Renal pelvis (tissue), 12 donors: ENCODE measurements at places on chromosomes 13 and 19. TPM values are rescaled to one million over a fixed set of nuclear protein-coding genes. Genes with fewer than 3 reads are reported as not detected.

Gene CALM3
- polyA plus RNA-seq: 397 TPM

Gene CARD8
- 59.6 TPM for polyA plus RNA-seq

Gene ALG11
- 36.8 TPM for polyA plus RNA-seq

Gene ARHGEF18
- polyA plus RNA-seq: 32.1 TPM

Gene COX7A1
- polyA plus RNA-seq: 34.1 TPM

Gene ZNF570
- 8.5 TPM for polyA plus RNA-seq

Gene CLIP3
- 53.5 TPM for polyA plus RNA-seq

Gene CLEC4G
- not detected for polyA plus RNA-seq

Gene IFNL1
- polyA plus RNA-seq: not detected

- no peak for DNase-seq
Observed at GRCh38 chr19:53357821-53358581, 7.5 kb upstream of the ZNF525 start.

- no peak for DNase-seq
Observed at GRCh38 chr19:18763674-18764590, 27.2 kb downstream of the COMP start.

DNA sequence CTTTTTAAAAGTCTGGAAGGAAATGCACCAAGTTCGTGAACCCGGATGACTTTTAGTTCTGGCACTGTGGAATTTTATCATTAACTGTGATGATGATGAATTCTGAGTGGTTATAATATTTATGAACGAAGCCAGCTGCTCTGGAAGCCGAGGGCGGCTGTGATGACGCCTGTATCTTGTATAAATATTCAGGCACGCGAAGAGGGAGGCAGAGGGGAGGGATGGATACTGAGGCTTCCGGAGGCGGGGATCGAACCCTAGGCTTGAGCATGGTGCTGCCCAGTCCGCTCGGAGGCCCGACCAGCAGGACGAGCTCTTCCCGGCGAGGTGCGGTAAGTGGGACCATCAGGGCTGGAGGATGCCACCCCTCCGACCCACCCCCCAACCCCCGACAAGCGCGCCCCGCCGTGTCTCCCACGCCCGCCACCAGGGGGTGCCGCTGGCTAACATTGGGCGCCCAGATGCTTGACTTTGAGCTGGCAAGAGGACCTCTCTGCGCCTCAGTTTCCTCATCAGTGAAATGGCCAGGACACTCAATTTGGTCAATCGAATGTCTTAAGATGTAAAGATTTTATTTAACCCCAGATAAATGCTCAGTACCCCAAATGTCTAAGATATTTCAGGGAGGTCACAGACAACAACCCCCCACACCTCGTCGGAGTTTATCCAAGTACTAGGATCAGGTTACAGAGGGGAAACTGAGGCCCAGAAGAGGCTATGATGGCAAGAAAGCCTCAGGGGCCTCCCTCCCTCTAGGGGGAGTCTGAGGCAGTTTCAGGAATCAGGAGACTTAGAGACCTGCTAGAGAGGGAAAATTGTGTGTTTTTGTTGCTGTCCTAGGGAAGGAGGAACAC is 4.5 kb upstream of the RAB3A start:
- DNase-seq: no peak

GRCh38 chr13:100051070-100051469 is 37.8 kb upstream of the PCCA start:
- no peak for DNase-seq

DNA sequence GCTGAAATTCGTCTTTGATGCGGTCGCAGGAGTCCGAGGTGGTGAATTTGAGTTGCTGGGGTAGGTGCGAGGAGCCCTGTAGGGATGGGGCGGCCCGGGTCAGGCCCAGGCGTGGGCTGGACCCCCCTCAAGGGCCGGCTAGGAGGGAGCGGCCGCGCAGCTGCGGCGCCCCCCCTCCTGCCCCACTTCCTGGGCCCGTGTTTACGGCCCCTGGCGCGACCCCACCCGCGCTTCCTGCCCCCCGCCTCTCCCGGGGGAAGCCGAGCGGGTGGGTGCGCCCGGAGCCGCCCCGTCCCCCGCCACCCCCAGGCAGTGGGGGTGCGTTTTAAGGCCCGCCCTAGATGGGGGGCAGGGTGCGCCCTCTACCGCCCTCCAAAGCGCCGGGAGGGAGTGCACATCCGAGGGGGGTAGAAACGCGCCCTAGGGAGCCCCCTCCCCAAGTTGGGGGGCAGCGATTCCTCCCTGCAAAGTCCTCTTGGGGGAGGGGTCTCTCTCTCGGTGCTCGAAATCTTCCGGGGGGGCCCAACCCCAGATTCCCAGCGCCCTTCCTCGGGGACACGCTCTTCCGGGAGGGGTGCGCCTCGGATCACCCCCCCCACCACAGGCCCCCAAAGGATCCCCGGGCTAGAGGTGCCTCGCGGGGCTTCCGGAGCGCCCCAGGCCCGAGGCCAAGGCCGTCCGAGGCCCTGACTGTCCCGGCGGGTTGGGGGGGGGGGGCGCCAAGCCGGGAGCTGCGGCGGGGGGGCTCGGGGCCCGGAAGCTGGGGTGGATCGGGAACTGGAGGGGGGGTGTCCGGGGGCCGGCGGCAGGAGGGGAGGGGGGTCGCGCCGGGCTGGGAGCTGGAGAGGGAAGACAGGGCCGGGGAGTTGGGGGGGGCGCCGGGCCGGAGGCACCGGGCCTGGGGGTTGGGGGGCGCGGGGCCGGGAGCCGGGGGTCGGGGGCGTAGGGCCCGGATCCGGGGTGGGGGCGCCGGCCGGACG is 823 bp downstream of the TLE5 start:
- DNase-seq: no peak

GRCh38 chr19:13833330-13834243 is 38.3 kb downstream of the ZSWIM4 start:
- DNase-seq: peak; percentile 90

GRCh38 chr19:19532806-19533701 is 4.3 kb downstream of the YJEFN3 start:
- DNase-seq: no peak

DNA sequence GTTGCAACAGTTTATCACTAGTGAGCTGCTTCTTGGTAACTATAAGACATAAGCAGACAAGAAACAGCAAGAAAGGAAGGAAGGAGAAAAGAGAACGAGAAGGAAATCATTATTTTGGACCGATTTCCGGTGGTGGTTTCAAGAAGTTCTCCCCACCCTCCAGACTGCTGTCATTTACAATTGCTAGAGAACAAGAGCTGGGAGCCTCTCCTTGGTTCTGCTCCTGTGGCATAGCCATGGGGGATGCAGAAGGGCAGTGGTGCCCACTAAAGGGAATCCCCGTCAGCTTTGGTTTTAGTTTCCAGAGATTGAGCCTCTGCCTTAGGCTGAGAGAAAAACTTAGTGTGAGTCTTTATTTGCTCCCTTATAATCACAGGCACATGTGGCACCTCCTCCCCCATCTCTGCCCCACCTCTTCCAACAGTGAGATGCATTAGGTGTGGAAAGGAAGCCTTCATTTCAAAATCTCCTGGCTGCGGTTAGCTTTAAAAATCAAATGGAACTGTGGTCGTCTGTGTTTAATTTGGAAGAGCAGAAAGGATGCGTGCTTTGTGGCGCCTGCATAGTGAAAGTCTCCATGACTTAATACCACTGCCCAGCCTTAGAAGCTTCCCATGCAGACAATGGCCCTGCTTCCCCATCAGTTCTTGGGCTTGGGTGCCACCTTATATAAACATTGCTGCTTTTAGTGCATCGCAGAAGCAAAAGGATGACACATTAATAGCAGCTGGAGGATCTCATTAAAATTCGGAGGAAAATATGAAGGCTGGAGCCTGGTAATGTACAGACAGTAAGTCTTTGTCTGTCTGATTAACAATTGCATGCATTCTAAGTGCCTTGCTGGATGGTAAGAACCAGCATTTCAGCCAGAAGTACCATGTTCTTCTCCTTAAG is 25.0 kb downstream of the LRCH1 start:
- DNase-seq: no peak
